ENCODE measurements at places on chromosomes 5 and 9. TPM values are rescaled to one million over a fixed set of nuclear protein-coding genes. Genes with fewer than 3 reads are reported as not detected.
A peak's percentile ranks its signal among the peaks of the same experiment; 100 is the strongest.

Gene SLC36A2
- not detected for total RNA-seq

Gene NSMF
- total RNA-seq: 36.1 TPM

Gene ANKRD20A1
- total RNA-seq: 0.87 TPM

Gene DCTN4
- total RNA-seq: 77.4 TPM

Gene LHX6
- total RNA-seq: 7.3 TPM

- no peak for DNase-seq
Measured at GRCh38 chr9:5800969-5801738, 31.8 kb downstream of the ERMP1 start.

GRCh38 chr9:121732389-121732788, 81.0 kb downstream of the DAB2IP start:
- no peak for DNase-seq

GRCh38 chr5:32264957-32265572, 47.7 kb downstream of the MTMR12 start:
- no peak for DNase-seq

DNA sequence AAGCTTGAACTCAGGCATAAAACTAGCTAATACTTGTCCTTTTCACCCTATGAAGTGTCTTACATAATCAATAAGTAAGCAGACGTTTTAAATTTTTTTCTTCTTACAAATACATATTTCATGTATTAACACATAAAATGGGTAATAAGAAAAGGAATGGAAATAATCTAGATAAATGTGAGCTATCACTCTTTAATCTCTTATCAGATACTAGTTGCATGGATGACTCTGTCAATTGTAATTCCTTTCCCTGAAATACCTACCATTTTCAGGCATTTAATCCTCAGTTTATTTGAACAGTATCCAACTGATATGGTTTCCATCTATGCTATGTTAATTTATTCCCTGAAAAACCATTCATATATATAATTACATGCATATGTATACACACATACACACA, 166.0 kb upstream of the RGS7BP start:
- DNase-seq: no peak

GRCh38 chr9:126146254-126147145, 180.1 kb upstream of the MVB12B start:
- DNase-seq: peak; percentile 49

DNA sequence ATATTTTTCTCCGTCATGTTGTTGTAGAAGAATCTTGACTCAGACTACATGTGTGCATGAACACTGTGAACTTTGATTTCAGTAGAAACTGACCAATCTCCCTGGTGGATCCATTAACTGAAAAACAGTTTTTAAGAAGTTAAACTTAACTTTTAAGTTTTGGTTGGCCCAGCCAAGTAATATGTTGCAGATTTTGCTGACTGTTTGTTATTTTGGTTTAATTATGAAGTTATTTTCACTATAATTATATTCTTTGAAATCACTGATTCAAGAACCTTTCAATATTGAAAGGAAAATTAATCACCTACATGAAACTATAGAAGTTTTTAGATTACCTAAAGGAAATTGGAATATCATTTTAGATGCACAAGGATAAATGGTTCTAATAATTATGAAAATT, 373.6 kb upstream of the COX7C start:
- no peak for DNase-seq

DNA sequence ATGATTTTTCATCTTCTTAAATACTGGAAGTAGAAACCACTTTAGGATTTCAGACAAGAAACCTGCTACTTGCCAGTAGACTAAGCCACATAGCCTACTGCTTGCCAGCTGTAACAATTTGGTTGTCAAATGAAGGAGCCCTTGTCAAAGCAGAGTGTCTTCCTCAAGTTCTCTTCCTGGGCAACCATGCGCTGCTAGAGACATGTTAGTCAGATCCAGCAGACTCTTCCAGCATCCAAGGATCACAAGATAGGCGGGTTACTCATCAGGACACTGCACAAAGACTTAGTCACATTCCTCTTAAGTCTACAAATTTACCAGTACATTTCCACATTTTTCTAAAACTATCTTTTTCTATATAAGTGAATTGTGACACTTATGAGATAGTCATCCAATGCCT, 24.4 kb downstream of the SKIC3 start:
- no peak for DNase-seq

Measured in suprapubic skin (tissue), 4 donors.